CD4-positive, alpha-beta T cell treated with Interleukin-6 at 100 ng/mL for 8 hours (primary cell): ENCODE measurements at places on chromosomes 12 and 14.

- DNase-seq: no peak
These were observed 37.1 kb downstream of the RIMKLB start for GRCh38 chr12:8734873-8735381.

- DNase-seq: no peak
These were observed 79.1 kb downstream of the RAD52 start for GRCh38 chr12:870378-870777.

DNA sequence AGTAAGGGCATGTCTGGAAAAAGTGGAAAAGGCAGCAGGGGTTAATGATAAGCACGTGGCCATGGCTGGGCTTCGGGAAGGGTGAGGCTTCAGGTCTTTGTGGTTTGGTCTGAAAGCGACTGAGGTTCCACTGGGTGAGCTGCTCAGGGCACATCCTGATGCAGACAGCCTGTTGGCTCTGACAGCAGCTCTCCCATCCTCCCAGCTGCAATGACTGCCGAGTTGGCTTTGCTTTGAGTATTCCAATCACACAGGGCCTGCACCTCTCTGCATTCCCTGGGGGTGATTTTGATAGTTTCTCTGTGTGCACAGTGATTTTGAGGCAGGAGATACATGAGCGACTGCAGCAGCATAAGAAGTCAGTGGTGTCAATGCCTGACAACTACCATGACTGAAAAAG, 390.7 kb downstream of the APAF1 start:
- no peak for DNase-seq

DNA sequence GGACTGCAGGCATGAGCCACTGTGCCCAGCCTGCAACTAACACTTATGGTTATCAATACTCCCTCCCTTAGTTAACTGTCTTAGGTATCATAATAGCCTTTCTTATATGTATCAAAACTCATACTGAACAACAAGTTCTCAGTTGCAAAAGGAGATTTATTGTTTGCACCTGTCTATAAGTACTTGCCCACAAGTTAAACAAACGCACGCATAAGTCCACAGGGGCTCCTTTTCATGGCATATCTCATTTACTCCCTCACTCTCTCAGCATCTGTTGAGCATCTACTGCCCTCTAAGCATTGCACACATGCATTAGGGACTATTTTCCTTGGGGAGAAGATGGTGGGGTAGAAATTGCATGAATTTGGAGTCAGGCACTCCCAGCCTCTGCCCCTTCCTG, 46.7 kb upstream of the CORO1C start:
- no peak for DNase-seq

- DNase-seq: no peak
These were observed 166.1 kb upstream of the E2F7 start for GRCh38 chr12:77231501-77231918.
